Thyroid gland (tissue), 4 donors: ENCODE measurements at places on chromosomes 1 and 21. TPM values are rescaled to one million over a fixed set of nuclear protein-coding genes. Genes with fewer than 3 reads are reported as not detected.

The HPDL gene
- total RNA-seq, result 1.5 TPM

The FCRLB gene
- 0.89 TPM for total RNA-seq

The NUAK2 gene
- 16.8 TPM for total RNA-seq

DNA sequence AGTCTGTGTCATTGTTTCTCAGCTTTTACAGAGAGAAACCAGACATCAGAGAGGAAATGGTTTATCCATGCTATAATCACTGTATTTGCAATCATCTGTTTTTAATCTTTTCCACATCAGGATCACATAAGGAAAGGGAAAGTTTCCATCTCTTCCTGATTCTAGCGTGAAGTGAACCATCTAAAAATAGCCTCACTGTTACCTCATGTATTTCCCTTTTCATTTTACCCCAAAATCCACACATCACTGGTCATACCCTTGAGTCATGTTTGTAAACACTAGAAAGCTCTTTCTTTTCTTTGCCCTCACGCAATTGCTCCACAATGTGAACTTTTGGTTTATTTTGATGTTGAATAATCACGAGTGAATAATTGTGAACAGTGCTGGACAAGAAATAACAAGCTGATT lies 146.0 kb downstream of the PLA2G4A start:
- H3K27ac ChIP-seq, result no peak overlapping the region
- H3K27me3 ChIP-seq, result no peaks in the 10 kb centered on the region
- no peaks in the 10 kb centered on the region for H3K4me1 ChIP-seq
- no peak for DNase-seq
- no peaks in the 10 kb centered on the region for H3K36me3 ChIP-seq

DNA sequence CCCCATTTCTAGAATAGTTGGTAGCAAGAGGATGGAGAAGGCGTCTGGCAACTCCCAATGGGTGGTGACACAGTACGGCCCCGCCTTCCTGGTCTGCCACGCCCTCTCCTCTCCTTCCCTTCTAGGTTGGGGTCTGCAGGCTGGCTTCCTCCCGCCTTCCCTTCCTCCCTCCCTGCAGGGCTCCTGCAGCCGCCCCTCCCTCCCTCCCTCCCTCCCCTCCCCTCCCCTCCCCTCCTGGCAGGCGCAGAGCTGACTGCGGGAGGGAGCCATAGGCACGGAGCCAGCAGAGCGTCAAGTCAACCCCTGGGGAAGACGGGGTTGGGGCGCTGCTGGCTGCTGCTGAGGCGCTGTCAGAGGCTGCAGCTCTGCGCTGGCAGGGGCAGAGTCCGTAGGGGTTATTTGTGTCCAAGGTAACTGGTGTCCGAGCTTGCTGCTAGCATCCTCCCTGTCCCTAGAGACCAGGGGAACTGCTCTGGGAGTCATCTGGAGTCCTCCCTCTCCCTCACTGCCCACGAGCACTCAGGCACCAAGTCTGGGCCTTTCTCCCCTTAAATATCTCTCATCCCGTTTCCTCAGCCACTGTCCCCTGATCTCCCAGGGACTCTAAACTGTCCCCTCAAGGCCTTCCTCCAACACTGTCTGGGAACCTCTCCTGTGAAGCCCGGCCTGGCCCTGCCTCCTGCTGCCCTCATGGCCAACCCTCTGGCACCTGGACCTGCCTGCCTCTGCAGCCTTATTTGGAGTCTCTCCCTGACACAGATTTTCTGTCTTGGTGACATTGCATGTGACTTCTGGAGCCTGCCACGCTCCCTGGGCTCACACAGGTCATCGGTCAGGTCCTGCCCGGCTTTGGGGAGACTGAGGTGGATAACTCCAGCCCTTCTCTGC lies 57.4 kb upstream of the ACOT11 start:
- no peaks in the 10 kb centered on the region for H3K27me3 ChIP-seq
- H3K27ac ChIP-seq, result no peak overlapping the region
- peak; percentile 10 for DNase-seq
- H3K4me3 ChIP-seq, result no peak overlapping the region
- H3K4me1 ChIP-seq, result peaks cover 18% of the 10 kb centered on the region

DNA sequence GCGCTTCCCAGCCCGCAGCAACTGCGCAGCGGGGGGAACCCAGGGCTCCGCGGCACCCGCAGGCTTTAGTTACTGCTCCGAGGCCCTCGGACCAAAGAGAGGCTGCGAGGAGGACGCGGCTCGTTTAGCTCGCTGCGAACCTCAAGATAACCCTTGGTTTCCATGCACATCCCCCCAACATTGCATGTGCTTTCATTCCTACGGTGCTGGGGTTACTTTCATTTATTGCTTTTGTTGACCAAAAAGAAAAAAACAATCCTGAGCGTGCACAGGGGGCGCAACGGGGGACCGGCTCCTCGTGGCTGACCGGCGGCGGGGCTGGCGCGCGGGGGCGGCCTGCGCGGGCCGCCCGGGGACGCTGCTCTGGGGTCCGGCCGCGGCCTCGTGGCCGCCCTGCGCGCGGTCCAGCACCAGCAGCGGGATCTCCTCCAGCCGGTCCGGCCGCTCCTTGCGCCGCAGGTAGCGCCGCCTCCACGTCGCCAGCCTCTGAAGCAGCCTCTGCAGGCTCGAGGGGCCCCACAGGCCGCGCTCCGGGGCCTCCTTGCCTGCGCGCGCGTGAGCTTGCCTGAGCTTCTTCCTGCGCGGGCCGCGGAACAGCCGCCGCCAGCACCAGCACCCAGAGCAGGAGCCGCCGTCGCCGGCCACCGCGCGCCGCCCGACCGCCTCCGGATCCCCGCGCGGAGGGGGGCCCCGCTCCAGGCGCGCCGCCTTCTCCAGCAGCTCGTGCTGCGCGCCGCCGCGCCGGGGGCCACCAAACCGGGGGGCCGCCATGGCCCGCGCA lies 77.4 kb downstream of the DESI2 start:
- no peaks in the 10 kb centered on the region for H3K36me3 ChIP-seq
- peak; percentile 45 for DNase-seq

- H3K4me3 ChIP-seq, result no peak overlapping the region
- no peak overlapping the region for H3K27ac ChIP-seq
- no peaks in the 10 kb centered on the region for H3K27me3 ChIP-seq
- no peaks in the 10 kb centered on the region for H3K36me3 ChIP-seq
- no peak for DNase-seq
These were observed 20.5 kb downstream of the HTR1D start for GRCh38 chr1:23196627-23197328.

- no peaks in the 10 kb centered on the region for H3K36me3 ChIP-seq
- DNase-seq, result no peak
- H3K27me3 ChIP-seq, result no peaks in the 10 kb centered on the region
- H3K4me3 ChIP-seq, result no peak overlapping the region
- H3K27ac ChIP-seq, result no peak overlapping the region
These were observed 232.6 kb downstream of the SRGAP2C start for GRCh38 chr1:121417325-121417923.

The SZT2 gene
- total RNA-seq, result 107 TPM

The S100A9 gene
- 36.2 TPM for total RNA-seq

The CRYBG2 gene
- not detected for total RNA-seq

The TTC39A gene
- total RNA-seq, result 56.0 TPM

The ACBD6 gene
- total RNA-seq, result 66.5 TPM

The TACSTD2 gene
- 9.4 TPM for total RNA-seq

GRCh38 chr1:54977533-54978297 lies 2.7 kb upstream of the TMEM61 start:
- peaks cover 4% of the 10 kb centered on the region for H3K4me1 ChIP-seq
- no peaks in the 10 kb centered on the region for H3K27me3 ChIP-seq
- no peak overlapping the region for H3K27ac ChIP-seq
- no peak for DNase-seq
- no peaks in the 10 kb centered on the region for H3K36me3 ChIP-seq

DNA sequence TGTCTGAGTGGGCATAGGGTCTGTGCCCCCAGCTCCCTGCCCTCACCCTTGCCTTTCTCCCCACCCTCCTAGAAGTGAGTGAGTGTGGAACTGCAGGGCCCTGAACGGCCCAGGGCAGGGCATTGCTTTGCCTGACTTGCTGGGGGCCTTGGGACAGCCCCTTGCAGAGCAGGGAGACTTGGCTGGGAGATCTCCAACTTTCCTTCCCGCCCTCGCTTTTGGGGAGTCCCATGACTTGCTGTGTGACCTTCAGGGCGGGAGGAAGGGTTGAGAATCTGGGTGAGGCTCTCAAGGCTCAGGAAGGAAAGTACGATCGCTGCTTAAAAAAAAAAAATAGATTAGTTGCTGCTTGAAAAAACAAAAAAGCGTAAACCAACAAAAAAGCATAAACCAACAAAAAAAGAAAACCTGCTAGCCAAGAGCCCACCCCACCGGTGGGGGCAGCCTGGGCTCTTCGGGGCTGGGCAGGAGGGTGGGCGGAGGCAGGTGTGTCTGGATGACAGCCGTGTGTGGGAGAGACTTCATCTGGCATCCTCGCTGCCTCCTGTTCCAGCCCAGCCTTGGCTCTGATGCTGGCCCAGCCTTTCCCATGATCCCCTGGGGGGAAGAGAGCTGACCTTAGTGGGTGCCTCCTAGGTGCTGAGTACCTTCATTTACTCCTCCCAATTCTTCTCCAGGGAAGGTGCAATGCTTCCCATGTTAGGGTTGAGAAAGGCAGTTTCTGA lies 6.5 kb downstream of the NBL1 start:
- H3K27me3 ChIP-seq, result no peaks in the 10 kb centered on the region
- peaks cover 48% of the 10 kb centered on the region for H3K4me1 ChIP-seq
- DNase-seq, result peak; percentile 18

GRCh38 chr1:95636897-95637296 lies 402.9 kb downstream of the RWDD3 start:
- no peak for DNase-seq
- no peak overlapping the region for H3K27ac ChIP-seq
- H3K27me3 ChIP-seq, result no peaks in the 10 kb centered on the region
- H3K4me1 ChIP-seq, result no peaks in the 10 kb centered on the region

DNA sequence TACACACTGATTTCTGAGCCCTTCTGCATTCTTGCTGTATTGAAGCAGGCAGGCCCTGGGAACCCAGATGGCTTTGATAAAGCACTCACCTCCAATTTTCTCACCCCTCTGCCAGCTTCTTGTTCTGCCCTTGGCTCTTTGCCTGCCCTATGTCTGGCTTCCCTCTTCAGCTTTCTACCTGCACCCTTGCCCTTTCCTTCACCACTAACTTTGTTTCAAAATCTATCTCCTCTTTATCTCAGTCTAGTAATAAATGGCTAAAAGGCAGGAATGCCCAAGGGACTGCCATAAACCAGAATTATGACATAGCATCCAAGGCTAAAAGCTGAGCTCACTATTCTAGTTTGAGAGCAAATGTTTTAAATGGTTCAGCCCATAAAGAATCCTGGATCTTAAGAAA lies 178.7 kb downstream of the TNR start:
- no peaks in the 10 kb centered on the region for H3K4me1 ChIP-seq
- no peak overlapping the region for H3K27ac ChIP-seq

DNA sequence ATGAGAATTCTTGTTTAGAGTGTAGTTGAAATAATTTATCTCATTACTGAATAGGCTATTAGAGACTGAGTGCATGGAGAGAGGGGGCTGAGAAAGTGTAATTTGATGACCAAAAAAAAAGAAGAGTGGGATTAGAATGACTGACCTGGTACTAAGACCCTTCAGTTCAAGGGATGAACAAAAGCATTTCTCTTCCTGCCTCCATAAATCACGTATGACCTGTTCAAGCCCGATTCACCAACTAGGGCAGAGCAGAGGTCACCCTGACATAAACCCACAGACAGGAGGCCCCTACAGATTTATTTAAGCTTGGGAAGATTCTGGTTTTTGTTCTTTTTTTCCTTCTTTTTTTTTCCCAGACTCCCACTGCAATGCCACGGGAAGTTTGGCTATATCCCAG lies 123.7 kb upstream of the COP1 start:
- no peak for DNase-seq
- H3K4me3 ChIP-seq, result no peak overlapping the region
- H3K27ac ChIP-seq, result no peak overlapping the region
- no peaks in the 10 kb centered on the region for H3K27me3 ChIP-seq

The DHRS3 gene
- 235 TPM for total RNA-seq

GRCh38 chr1:165876121-165876520 lies 48.7 kb downstream of the UCK2 start:
- no peak overlapping the region for H3K27ac ChIP-seq
- DNase-seq, result no peak
- no peak overlapping the region for H3K4me3 ChIP-seq
- H3K4me1 ChIP-seq, result no peaks in the 10 kb centered on the region
- H3K27me3 ChIP-seq, result no peaks in the 10 kb centered on the region

DNA sequence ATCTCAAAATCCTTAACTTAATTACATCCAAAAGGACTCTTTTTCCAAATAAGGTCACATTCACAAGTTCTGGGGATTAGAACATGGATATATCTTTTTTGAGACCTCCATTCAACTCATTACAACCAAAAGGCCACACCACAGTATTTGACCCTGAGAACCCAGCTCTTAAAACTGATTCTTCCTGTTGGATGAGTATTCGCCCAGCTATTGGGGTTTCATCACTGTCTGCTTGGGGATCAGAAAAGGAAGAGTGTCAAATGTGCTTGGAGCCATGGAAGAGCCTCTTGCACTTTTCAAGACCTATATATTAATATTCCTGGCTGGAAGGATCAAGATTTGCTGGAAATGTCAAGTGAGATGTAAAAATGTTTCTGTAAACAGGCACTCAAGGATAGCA lies 5.4 kb upstream of the TINAGL1 start:
- no peak overlapping the region for H3K4me3 ChIP-seq
- no peak for DNase-seq
- H3K4me1 ChIP-seq, result peaks cover 78% of the 10 kb centered on the region
- H3K27me3 ChIP-seq, result no peaks in the 10 kb centered on the region

DNA sequence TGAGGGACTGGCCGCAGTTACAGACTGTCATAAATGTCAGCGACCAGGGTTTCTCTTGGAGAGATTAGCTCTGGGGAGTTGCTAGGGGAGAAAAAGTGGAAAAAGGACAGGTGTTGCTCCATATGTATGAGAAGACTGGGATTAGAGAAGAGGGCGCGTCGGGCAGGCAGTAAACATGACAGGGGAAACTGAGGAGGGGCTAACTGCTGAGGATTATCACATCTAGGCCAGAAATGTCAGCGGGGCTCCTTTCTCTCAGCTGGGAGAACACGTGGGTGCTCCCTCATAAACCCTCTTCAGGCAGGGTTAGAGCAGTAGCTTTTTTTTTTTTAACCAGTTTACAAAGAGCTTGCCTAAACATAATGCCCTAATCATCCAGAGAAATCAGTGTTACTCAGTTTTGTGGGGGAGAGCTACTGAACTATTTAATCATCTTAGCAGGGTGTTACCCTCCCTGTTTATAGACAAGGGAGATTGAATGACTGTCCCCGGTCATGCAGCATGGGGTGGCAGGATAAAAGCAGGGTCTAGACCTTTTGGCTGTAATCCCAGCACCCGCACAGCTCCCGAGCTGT lies 35.2 kb downstream of the ELAPOR1 start:
- H3K27ac ChIP-seq, result peak overlapping the region; percentile 55
- H3K36me3 ChIP-seq, result no peaks in the 10 kb centered on the region
- peaks cover 38% of the 10 kb centered on the region for H3K4me1 ChIP-seq
- DNase-seq, result no peak
